Activated naive CD8-positive, alpha-beta T cell treated with anti-CD3 and anti-CD28 coated beads, Interleukin-2, amount 10 ng/mL, durations not matched to agents 7 days and 5 days (primary cell): ENCODE measurements at places on chromosomes 6 and 20. TPM values are rescaled to one million over a fixed set of nuclear protein-coding genes. Genes with fewer than 3 reads are reported as not detected.

Gene CLVS2
- not detected for total RNA-seq

DNA sequence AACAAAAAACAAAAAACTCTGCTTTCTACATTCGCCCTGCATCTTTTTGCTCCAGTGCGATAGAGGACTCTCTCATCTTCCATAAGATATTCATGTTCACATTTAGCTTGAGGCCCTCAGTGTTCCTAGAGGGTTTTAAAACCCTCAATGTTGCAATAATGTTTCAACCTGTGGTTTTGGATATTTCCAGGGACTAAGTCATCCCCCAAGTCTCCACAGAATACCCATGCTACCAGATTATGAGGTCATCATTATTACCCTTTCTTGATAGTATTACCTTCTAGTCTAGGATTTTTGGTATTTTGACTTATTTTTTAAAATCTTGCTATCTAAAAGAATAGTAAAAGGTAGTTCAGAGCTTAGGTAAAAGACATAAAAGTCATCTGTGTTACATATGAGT is 480.5 kb upstream of the ID4 start:
- DNase-seq: no peak
- H3K27me3 ChIP-seq: no peaks in the 10 kb centered on the region
- no peak overlapping the region for H3K27ac ChIP-seq

DNA sequence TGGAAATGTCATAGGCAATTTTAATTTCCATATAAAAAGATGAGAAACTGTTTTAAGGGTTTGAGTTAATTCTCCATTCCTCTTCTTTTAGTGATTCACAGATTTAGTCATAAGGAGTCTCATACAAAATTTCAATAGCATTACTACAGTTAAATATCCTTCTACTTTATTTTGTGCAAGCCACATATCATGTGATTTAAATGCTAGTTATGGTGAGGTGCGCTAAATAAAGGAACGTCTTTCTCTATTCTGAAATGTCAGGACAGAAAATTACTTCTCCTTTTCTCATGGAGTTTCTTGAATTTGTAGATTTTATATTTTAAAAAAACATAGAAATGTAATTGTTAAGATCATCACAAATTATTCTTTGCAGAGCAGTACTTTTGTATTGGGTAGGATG is 50.0 kb upstream of the SUPT3H start:
- H3K27ac ChIP-seq: no peak overlapping the region
- H3K4me3 ChIP-seq: no peak overlapping the region
- H3K27me3 ChIP-seq: peaks cover 19% of the 10 kb centered on the region
- no peak for DNase-seq
- peaks cover 17% of the 10 kb centered on the region for H3K4me1 ChIP-seq
- H3K36me3 ChIP-seq: peaks cover 5% of the 10 kb centered on the region

Gene LRFN2
- total RNA-seq: not detected

Gene RNF217
- total RNA-seq: 1.0 TPM

DNA sequence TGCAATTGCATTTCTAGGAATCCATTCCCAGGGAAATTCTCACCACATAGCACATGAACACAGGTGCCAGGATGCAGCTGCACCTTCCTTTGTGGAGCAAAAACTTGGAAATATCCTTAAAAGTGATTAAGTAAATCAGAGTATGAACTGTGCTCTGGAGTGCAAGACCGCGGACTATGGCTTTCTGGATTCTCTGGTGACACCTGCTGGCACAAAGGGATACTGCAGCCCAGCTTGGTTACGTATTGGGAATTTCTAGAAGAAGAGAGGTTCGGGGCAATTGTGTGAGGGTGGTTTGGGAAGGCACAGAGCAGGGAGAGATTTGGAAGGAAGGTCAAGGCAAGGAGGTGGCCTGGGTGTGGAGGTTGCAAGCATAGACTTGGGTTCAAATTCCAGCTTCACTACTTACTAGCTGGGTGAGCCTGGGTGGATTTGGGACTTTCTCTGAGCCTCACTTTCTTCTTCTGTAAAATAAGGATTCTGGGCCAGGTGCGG is 15.9 kb upstream of the PEDS1 start:
- H3K27me3 ChIP-seq: peaks cover 12% of the 10 kb centered on the region
- peaks cover 14% of the 10 kb centered on the region for H3K4me1 ChIP-seq
- no peak overlapping the region for H3K27ac ChIP-seq
